ENCODE measurements at places on chromosomes 5 and 9.

DNA sequence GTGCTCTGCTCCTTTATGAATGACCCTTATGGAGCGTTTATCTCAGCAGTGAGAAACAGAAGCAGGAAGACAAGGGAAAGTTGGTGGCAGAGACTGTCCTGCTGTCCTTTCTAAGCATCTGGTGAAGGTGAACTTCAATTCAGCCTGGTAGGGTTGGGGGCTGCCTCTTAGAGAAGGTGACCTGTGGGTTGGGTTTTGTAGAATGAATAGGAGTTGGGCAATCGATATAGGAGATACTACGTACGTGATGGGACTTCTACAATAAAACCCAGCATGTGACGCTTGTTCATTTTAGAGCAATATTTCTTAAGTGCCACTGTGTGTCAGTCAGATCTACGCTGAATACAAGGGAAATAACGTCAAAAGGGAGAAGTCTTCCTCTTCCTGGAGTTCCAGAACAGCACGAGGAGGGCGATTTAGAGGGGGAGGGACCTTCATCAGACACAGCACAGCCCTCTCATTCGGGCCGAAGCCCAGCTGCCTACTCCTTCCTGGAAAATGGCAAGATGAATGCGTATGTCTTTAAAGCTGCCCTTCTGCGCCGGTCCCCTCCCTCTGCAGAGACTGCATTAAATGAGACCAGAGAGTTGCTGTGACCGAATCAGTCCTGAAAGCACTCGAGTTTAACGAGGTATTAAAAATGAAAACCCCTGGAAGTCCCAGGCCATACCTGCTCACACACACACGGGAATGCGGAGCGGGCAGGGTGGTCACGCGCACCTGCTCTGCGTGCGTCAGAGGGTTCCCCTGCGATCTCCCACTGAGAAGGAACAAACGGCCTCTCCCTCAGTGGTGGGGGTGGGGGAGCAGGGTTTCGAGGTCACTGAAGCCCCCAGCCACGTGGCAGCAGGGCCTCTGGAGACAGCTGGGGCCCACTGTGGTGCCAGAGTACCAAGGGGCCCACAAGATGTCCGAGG lies 85.3 kb upstream of the SARDH start:
- DNase-seq: no peak

- DNase-seq: no peak
Measured at GRCh38 chr9:108040783-108041182, 551.2 kb upstream of the KLF4 start.

GRCh38 chr5:168985454-168985853 lies 315.5 kb downstream of the SLIT3 start:
- DNase-seq: no peak

DNA sequence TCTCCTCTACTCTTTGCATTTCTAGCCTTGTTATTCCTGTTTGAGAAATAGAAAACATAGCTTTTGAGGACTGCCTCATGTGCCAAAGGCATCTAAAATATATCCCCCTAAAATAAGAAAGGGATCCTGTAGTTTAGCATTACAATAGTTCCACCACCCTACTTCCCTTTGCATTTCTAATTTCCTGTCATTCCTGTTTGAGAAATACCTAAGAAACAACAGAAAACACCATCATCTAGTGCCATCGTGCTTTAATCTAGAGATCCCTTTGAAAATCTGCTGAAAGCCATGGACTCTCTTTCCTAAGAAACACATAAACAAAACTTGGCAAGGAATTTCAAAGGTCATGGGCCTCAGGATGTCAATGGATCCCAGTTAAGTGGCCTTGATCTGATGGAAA lies 7.5 kb downstream of the CLK4 start:
- DNase-seq: no peak

DNA sequence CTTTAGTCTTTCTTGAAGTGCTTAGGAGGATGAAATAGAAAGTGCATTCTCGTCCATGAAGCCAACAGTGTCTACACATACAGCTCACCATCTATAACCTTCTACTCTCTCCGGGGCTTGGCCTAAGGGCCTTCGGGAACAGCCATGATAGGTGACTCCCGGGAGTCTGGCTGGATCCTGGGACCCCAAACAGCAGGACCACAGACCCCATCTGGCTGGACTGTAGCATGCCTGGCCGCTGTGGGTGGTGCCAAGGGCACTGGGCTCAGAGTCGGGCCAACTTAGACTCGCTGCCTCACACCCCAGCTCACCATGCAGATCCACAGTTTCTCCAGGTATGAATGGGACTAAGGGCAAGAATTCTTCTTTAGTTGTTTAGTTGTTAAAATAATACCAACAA lies 16.3 kb downstream of the GABBR2 start:
- no peak for DNase-seq

DNA sequence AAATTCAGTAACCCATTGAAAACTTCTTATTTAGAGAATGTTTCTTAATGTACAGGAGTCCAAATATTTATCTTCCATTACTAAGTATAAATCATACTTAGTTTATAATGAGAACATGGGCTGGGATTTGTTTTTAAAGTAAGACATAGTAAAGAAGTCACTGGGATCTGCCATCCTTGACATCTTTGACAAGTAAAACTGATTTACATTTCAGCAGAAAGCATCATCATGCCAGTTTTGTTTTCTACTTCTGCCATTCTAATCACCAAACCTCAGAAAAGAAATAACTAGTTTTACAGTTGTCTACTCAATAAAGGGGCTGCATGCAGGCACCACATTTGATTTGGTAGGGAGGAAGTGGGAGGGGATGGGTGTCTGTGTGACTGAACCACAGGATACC lies 221.7 kb upstream of the PPP1R2B start:
- DNase-seq: no peak

DNA sequence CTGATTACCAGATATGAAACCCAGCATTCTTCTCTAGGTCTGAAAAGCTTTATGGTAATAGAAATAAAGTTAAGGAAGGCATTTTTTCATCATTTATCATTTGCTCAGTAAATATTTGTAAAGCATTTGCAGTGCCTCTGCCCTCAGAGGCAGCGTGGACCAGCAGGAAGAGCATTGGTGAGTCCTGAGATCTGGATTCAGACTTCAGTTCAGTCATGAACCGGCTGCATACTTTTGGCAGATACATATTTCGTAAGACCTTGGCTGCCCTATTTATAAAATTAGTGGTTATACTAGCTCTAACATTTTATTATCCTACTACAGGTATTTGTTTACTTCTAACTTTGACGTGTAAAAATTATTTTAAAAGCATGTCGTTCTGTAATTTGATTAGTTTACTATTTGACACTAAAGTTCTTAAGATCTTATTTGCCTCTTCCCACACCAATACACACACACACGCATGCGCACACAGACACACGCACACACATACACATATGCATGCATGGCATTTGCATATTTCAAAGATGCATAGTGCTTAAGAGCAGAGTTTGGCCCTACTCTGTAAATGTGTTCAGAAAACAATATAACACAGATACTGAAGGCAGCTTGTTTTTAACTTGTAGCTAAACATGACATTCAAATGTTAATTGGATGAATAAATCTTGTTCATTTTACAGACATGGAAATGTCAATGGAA lies 101.9 kb downstream of the RPS23 start:
- no peak for DNase-seq

DNA sequence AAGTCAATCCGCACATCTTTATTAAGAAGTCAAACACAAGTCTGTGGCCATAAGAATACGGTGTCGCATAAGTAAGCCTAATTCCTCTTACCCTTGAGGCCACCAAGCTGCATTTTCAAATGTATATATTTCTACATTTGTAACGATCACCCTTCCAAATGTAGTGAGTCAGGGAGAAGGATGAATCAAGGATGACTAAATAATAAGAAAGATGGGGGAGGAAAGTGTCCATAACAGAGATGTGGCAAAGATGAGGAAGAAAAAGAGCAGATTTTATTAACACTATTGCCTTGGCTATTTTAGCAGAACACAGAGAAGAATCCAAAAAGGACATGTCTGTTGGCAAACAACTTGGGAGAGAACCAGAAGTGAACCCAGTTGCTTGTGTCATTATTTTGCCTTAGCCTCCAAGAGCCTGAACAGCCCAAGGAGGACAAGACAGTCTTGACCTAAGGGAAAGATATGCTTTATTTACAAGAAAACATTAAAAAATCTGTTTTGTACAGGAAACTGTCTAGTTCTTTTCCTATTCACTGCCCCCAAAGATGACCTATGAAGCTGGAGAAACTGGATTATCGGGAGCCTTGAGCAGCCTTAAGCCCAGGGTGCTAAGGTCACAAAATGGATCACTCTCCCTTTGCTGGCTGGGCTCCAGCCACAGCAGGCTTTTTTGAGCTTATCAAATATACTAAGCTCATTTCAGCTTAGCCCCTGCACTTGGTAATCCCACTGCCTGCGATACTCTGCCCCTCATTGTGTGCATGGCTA lies 101.5 kb downstream of the PLCXD3 start:
- no peak for DNase-seq

DNA sequence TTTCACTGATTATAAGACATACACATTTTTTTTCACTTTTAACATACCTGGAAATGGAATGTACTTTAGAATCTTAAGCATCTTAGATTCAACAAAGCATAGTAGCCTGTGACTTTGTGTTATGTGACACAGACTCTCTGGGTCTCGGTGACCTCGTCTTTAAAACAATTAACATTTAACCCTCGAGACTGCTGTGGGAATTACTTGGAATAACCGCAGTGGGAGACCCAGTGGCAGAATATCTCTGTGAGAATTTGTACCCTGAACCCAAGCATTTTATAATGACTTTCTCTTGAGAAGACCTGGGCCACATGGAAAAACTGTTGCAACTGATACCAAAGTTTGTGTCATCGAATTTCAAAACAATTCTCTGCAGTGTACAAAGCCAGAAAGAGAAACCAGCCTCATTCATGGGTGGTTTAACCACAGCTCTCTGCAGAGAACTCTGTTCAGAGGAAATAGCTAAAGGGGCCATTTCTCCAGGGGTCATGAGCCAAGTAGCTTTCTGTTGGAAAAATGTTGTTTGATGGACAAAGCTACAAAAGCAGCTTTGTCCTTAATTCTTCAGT lies 10.0 kb upstream of the RETREG1 start:
- DNase-seq: peak; percentile 27

DNA sequence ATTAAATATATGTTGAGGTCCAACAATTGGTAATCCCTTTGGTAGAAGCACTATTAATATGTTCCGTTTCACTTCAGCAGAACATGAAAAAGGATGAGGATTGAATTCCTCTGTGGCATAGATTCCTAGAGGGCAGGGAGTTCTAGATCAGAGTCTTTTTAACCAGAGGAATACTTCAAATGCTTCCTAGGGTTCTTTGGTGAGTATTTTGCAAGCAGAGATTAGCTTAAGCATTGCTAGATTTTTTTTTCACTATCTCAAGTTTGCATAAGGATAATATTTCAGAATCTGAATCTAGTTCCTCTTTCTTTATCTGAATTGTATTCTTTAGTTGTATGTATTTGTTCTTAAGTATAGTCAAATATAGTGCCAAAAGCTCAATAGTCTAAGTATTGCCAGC lies 116.6 kb upstream of the ADAMTSL1 start:
- no peak for DNase-seq

DNA sequence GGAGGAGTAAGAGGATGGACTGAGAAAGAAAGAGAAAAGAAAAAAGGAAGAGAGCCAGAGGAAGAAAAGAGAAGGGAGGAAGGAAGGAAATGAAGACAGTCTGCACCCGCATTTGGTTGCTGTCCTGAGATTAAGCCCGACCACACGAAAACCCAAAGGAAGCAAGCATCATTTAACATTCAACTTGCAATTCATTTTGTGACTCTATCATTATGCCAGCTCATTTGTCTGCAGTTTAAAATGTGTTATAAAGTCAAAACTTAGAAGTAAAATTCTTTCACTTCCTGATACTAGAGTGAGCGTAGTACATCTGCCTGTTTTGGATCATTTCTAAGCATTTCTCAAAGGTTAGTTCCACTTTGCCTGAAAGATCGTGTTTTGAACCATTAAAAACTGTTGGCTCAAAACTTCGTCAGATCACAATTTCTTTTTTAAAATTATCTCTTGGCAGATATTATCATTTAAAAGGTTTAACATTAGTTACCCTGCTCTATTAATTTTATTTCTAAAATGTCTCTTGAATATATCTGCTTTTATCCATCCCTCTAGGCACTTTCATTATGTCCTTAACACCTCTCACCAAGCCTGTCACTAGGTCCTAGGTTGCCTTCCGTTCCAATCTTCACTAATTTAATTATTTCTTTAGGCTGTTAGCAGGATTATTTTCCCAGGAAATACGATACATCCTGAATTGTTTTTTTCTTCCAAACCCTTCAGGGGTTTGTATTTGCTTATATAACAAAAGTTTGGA lies 240.9 kb downstream of the TLE4 start:
- no peak for DNase-seq

GRCh38 chr9:92468206-92468605 lies 14.1 kb downstream of the ASPN start:
- DNase-seq: no peak

- no peak for DNase-seq
Measured at GRCh38 chr9:133425049-133425632, 3.0 kb downstream of the ADAMTS13 start.
